Stimulated activated CD8-positive, alpha-beta memory T cell treated with anti-CD3 and anti-CD28 coated beads, Interleukin-7, amount 100 ng/mL, for 24 hours (primary cell): ENCODE measurements at places on chromosomes 11 and 22.

- DNase-seq, result no peak
Observed at GRCh38 chr11:75272821-75273301, 32.3 kb downstream of the TPBGL start.

DNA sequence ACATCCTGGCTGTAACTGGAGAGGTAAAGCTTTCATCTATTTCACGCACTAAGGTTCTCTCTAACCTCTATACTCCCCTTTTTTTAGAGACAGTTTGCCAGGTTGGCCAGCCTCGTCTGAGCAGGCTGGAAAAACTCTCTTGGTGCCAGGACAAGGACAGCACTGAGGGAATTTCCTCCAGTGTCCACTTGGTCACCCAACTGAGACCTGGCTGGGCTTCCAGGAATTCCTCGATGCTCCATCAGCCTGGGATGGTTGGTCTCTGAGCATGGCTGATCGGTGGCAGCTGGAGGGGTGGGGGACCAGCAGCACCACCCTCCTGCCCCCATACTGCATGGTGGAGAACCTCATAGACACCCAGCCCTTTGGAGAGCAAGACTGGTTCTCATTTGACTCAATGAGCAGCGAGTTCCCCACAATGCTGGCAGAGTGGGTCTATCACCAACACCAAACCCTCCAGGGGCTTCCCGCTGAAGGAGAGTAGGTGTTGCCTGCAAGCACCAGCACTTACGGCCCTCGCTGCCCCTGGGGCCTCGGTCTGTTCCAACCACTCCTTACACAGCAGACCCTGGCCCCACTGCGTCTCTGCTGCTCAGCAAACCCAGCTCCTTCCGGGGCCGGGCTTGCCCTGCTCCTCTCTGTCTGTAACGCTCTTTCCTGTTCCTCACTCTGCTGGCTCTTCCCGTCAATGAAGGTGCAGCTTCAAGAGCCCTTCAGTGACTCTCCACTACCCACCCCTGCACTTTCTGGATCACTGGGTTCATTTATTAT is 122.2 kb downstream of the ST3GAL4 start:
- DNase-seq, result no peak

GRCh38 chr11:134151083-134151747 is 72.6 kb downstream of the NCAPD3 start:
- DNase-seq, result no peak

DNA sequence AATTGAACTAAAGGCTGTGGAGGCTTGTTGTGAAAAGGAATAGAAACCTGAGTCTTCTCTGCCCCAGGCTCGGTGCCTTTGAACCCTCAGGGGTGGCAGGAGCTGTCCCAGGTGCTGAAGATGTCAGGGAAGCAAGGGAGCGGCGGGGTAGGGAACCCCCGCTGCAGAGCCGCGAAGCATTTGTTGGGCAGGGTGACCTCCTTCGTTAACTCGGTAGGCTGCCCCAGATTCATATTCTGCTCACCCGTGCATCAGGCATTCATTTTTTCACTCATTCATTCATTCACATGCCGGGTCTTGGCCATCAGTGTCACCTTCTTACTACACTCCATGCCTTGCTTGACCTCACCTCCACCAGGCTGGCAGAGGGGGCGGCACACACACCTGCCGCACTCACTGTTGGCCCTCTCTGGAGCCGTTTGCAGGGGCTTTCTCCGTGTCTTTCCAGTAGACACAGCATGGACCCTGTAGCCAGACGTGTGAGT is 618.9 kb downstream of the BRD1 start:
- no peak for DNase-seq

GRCh38 chr11:58880625-58881024 is 36.1 kb upstream of the GLYATL2 start:
- no peak for DNase-seq

GRCh38 chr11:115488945-115489344 is 15.3 kb downstream of the CADM1 start:
- DNase-seq, result no peak

- no peak for DNase-seq
Observed at GRCh38 chr11:60840470-60841430, 1.2 kb upstream of the CCDC86 start.

- no peak for DNase-seq
Observed at GRCh38 chr22:46509416-46510089, 27.9 kb downstream of the CELSR1 start.
